ENCODE measurements at places on chromosomes 11 and 22.

DNA sequence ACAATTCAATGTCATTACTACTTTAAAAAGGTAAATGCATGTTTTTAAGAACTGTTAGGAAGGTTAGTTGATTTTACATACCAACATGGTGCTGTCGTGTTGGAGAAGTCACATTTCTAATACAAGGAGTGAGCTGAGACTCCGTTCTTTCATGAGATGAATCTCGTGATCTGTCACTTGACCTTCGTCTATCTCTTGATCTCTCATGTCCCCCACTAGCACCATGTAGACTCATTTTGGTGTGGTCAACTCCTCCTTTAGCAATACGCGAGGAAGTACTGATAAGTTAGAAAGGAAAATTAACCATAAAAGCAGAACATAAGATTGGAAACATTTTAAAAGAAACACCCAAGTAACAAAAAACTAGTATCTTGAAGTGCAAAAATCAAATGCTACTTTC is 41.5 kb downstream of the BTBD10 start:
- DNase-seq, result no peak

DNA sequence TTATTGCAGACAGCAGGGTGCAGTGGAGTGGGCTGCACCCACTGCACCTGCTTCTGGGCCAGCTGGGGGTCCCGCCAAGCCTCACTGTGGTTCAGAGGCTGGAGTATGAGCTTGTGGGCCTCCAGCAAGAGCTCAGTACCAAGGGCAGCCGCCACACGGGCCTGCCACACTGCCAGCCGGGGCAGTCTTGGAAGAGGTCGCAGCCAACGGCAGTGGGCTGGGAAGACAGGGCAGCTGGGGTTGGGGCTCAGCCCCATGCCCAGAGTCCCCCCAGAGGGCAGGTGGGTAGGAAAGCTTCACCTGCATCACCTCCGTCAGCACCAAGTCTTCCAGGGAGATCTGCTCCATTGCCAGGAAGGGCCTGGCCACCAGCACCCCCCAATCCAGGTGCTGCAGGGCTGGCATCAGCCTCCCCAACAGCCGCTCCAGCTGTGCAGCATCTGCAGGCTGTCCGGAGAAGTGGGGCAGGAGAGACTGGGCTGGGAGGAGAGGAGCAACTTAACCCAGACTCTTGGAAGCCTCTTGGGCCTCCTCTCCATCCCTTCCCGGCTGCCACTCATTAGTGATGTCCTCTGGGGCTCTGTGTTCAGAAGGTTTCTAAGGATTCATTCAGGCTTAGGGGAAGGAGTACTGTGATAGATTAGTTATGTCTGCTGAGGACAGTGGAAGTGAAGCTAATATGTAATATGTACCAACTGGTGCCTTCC is 1.1 kb upstream of the GSTT4 start:
- DNase-seq, result no peak

DNA sequence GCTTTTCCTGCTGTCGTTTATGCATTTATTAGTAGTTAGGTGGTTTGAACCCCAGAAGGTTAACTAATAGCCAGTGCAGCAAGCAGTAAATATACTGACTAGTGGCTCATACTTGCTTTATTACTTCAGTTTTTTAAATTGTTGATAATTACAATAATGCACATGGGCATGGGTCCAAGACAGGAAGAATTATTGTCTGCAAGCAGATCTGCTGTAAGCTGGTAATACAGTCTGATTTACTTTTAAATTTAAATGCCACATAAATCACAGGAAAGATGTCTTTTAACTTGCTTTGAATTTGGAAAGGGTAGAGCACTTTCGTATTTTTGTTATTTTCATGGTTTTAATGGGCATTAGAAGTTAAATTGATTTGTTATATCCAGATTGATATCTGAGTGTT is 27.1 kb downstream of the APLP2 start:
- no peak for DNase-seq

DNA sequence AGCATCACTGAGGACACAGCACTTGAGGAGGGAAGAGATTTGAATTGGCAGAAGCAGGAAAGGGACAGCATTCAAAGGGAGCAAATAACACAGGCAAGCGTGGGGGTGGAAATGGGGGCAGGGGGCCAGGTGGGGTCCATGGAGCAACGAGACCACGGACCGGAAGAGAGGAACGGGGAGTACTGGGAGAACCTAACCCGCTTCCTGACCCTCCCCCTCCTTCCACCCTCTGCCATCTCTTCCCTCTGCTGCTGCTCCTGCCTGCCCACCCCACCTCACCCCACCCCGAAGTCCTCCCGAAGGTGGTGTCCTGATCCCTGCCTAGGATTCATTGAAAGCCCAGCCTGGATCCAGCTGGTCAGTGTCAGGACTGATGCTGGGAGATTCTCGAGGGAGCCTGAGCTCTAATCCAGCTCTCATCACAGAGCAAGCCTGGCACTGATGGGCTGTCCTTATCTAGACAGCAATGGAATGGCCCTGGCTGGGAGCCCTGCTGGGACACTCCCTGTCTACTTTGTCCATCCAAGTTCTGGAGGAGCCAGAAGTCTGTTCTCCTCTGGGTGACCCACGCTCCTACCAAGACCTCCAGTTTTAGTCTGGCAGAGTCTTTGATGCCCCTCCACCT is 105.0 kb downstream of the TRIM29 start:
- no peak for DNase-seq

- DNase-seq, result no peak
Observed at GRCh38 chr11:66663741-66664296, 13.9 kb downstream of the RBM4B start.
